Cardiac atrium fibroblast (primary cell): ENCODE measurements at places on chromosomes 16 and 17. TPM values are rescaled to one million over a fixed set of nuclear protein-coding genes. Genes with fewer than 3 reads are reported as not detected.

MYCBPAP gene
- total RNA-seq, result not detected in 2 replicates

CCDC200 gene
- not detected in 2 replicates for total RNA-seq

KRTAP16-1 gene
- not detected in 2 replicates for total RNA-seq

HAP1 gene
- total RNA-seq, result not detected in 2 replicates

COL1A1 gene
- 3,370 and 3,473 TPM in 2 replicates for total RNA-seq

ABI3 gene
- total RNA-seq, result 0.36 and 0.49 TPM in 2 replicates

C17orf50 gene
- not detected in 2 replicates for total RNA-seq

XYLT2 gene
- total RNA-seq, result 44.0 and 54.1 TPM in 2 replicates

DCXR gene
- total RNA-seq, result 83.4 and 156 TPM in 2 replicates

TIGD7 gene
- 2.5 and 2.8 TPM in 2 replicates for total RNA-seq

CDRT15L2 gene
- not detected in 2 replicates for total RNA-seq

PRDM7 gene
- total RNA-seq, result not detected in 2 replicates

RASD1 gene
- 6.5 and 10.8 TPM in 2 replicates for total RNA-seq

SMIM5 gene
- not detected in 2 replicates for total RNA-seq

OTOP3 gene
- not detected in 2 replicates for total RNA-seq

SLFN14 gene
- total RNA-seq, result not detected in 2 replicates

BBS2 gene
- total RNA-seq, result 28.7 and 48.4 TPM in 2 replicates

ACSM2B gene
- total RNA-seq, result not detected in 2 replicates

RNF112 gene
- 0.81 and 1.8 TPM in 2 replicates for total RNA-seq

PHOSPHO1 gene
- not detected in 2 replicates for total RNA-seq

KARS1 gene
- 137 and 149 TPM in 2 replicates for total RNA-seq

TLCD1 gene
- total RNA-seq, result 8.6 and 20.9 TPM in 2 replicates

CUEDC1 gene
- total RNA-seq, result 31.1 and 33.0 TPM in 2 replicates

CFAP52 gene
- 0.97 TPM in 1 of 2 replicates, not detected in the other for total RNA-seq

LITAF gene
- 46.5 and 49.6 TPM in 2 replicates for total RNA-seq

DNAH3 gene
- not detected in 2 replicates for total RNA-seq

HSD3B7 gene
- total RNA-seq, result 6.8 and 11.6 TPM in 2 replicates

FBXW10B gene
- not detected in 2 replicates for total RNA-seq

TMEM114 gene
- not detected in 2 replicates for total RNA-seq

MAF gene
- total RNA-seq, result 0.72 and 1.1 TPM in 2 replicates

CD300A gene
- total RNA-seq, result not detected in 2 replicates

UTP4 gene
- total RNA-seq, result 21.1 and 26.2 TPM in 2 replicates

LRRC37A3 gene
- total RNA-seq, result 2.1 and 7.2 TPM in 2 replicates

HOXB13 gene
- total RNA-seq, result not detected in 2 replicates

P2RX1 gene
- 0.49 and 0.90 TPM in 2 replicates for total RNA-seq
